ENCODE measurements at places on chromosomes 16 and 17. TPM values are rescaled to one million over a fixed set of nuclear protein-coding genes. Genes with fewer than 3 reads are reported as not detected.

DNA sequence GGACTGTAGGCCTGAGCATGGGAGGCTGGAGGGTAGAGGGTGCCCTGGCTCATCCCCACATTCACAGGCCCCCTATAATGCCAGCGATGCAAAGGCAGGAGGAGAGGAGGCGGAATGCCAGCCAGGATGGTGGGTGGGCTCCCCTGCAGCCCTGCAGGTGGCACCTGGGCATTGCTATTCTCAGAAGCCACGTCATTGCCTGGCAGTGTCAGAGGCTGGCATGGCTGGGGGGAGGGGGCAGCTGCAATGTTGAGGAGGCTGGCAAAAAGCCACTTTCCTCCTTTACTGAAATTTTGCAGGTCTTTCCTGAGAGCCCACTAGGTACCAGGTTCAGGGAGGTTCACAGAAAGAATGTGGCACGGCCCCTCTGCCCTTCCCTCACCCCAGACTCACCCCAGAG lies 36.2 kb downstream of the RAB11FIP4 start:
- DNase-seq = no peak

GRCh38 chr16:55264949-55265348 lies 59.1 kb upstream of the IRX6 start:
- DNase-seq = no peak

- no peak for DNase-seq
These were observed 16.1 kb downstream of the TLE7 start for GRCh38 chr16:71425746-71426068.

The ITGA2B gene
- 0.14 TPM for total RNA-seq

Measured in epithelial cell of proximal tubule (primary cell).